KBM-7 (cell line): ENCODE measurements at places on chromosomes 3 and 15.

GRCh38 chr3:140315955-140316354 lies 361.9 kb upstream of the TRIM42 start:
- DNase-seq, result no peak

DNA sequence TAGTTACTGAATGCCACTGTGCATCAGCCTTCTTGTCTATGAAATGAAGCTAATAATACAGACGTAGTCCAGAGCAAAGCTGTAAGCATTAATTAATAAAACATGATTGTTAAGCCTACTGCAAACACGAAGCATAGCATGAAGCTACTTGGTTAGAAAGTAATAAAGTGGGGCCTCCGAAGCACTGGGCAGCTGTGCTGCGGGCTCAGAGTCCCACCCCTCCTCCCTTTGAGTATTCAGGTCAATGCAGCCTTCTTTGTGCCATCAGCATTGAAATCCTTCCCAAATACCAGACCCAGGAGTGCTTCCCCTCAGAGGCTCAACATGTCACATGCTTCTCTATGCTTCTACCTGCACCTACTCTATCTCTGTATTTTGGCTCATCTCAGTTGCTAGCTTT lies 1112.6 kb downstream of the IGSF11 start:
- DNase-seq, result no peak

GRCh38 chr3:13093687-13094086 lies 20.5 kb upstream of the IQSEC1 start:
- no peak for DNase-seq

- DNase-seq, result no peak
Observed at GRCh38 chr3:106124818-106125217, 256.0 kb upstream of the CBLB start.

DNA sequence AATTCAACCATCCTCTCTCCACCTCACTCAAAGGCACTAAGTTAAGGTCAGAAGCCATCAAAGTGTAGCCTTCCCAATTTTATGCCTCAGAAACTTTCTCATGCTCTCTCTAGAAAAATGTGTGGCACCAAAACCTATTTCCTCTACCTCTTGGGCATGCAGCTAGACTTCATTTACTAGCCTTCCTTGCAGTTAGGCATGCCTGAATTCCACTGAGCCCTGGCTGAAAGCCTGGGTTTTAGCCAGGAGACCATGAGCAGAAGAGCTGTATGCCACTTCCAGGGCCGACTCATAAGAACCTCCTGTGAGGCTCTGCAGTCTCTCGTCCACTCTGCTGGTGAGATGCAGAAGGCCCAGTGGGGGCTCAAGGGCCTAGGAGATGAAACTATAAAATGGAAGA lies 145.0 kb downstream of the MYLK start:
- DNase-seq, result no peak

DNA sequence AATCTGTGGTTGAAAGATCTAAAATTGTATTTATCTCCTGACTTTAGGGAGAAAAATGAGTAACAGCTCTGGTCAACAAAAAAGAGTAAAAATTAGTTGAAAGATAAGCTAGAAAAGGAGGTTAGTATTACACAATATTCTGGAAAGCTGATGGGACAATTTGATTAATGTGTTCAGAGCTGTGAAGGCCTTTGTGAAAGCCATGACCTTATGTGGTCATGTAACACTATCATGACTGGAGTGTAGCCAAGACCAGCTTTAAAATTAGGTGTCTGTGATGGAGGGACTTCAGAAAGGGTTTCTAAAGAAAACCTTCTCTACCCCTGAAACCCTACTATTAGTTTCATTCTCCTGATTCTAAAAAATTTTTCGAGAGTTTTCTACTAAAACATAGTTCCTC lies 127.2 kb downstream of the NFKBIZ start:
- DNase-seq, result no peak

- DNase-seq, result no peak
Observed at GRCh38 chr3:12556314-12556689, 585 bp upstream of the MKRN2 start.

GRCh38 chr15:59691194-59691805 lies 2.2 kb upstream of the BNIP2 start:
- peak; percentile 71 for DNase-seq

GRCh38 chr3:124881976-124882697 lies 5.0 kb downstream of the ITGB5 start:
- no peak for DNase-seq

- no peak for DNase-seq
Observed at GRCh38 chr3:137998121-137999042, 11.6 kb upstream of the CLDN18 start.

DNA sequence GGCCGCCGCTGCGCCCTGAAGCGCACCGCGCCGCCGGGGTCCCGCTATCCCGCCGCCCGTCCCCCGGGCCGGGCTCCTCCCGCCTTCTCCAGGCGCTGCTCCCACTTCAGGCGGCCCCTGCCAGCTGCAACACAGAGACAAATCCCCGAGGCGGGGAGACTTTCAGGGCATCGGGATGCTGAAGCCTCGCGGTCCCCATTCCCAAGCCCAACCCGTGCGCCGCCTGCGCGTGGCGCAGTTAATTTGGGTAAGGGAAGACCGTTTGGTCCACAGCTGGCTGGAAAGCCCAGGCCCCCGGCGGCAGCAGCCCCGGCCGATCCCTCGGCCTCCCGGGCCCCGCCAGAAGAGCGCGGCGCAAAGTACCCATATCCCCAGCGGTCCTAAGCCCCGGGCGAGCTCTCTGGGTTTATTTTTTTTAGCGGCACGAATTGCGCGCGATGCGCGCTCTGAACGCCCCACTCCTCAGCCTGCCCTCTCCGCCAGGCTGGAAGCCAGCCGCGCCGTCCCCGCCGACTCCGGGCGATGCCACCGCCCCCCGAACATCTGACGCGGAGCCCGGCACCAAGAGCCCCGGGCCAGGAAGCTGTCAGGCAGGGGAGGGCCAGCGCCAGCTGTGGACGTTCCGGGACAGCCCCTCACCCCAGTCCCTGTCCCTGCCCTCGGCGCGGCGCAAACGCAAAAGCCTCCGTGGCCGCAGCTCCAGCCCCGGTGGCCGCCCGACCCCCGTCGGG lies 517 bp downstream of the FBN1 start:
- DNase-seq, result no peak

- no peak for DNase-seq
Observed at GRCh38 chr15:100210338-100210737, 131.4 kb downstream of the ADAMTS17 start.

DNA sequence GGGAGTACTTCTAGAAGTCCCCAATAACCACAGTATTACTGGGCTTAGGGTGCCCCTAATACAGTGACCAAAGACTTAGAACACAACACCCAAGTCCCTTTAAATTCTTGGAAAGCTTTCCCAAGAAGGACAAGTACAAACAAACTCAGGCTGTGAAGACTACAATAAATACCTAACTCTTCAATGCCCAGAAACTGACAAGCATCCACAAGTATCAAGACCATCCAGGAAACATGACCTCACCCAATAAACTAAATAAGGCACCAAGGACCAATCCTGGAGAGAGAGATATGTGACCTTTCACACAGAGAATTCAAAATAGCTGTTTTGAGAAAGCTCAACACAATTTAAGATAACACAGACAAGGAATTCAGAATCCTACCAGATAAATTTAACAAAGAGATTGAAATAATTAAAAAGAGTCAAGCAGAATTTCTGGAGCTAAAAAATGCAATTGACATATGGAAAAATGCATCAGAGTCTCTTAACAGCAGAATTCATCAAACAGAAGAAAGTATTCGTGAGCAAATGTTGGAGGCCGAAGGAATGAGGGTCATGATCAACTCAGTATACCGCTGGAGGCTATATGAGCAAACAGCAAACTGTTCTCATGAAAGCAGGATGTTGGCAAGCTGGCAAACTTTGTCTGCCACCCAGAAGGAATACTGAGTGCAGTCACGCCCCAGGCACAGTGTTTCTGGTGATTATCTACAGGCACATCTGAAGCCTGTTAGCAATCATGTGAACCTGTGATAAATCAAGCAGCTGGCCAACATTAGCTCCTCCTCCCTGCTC lies 87.0 kb upstream of the NECTIN3 start:
- no peak for DNase-seq

DNA sequence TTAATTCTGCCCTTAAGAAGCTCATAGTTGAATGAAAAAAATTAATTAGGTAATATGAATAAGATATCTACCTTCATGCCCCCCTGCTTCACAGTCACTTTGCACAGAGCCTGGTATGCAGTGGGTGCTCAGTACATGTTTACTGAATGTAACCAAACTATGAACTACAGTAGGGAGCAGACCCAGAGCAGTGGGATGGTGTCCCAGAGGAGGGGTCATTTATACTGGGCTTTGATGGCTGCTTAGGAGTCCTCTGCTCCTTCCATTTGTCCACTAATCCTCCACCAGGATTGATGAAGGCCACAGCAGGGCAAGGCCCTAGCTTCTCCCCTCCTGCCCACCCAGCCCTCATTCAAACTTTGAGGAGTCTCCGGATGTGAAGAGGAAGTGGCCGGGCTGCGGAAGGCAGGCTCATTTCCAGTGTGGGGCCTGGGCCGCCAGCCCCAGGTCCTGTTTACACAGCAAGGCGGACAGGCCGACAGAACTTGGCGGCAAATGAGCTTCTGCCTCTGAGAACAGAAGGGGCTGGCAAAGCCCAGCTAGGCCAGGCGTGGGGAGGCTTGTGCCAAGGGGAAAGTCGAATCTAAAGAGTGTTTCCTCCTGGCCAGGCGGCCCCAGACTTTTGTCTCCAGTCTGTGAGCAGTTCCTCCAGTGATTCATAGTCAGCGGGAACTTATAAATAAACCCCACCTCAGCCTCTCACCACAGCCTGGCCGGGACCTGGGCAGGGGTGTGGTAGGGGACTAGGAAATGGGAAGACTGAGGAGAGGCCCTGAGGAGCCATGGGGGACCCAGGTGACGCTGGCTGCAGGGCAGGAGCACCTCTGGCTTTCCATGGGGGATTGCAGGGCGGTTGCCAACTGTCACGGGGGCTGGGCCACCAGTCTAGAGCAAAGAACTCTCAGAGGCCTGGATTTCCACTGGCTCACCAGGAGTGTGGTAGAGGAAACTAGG lies 51.6 kb upstream of the LCTL start:
- DNase-seq, result peak; percentile 96

DNA sequence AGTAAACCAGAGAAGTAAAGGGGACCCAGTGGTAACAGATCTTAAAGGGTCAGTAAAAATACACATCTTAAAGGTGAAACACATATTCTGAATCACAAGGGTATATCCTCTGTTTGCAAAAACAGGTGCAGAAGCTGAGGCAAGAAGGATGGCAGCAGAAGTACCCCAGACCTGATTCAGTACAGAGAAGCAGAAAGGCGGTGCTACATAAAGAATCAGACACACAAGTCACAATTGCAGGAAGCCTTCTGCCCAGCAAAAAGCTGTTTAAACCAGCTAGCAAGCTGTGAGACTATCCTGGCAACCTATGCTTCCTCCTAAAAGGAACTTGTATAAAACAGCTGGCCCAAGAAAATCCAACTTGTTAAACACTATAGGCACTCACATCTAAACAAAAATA lies 49.4 kb downstream of the ZNF280D start:
- DNase-seq, result no peak

DNA sequence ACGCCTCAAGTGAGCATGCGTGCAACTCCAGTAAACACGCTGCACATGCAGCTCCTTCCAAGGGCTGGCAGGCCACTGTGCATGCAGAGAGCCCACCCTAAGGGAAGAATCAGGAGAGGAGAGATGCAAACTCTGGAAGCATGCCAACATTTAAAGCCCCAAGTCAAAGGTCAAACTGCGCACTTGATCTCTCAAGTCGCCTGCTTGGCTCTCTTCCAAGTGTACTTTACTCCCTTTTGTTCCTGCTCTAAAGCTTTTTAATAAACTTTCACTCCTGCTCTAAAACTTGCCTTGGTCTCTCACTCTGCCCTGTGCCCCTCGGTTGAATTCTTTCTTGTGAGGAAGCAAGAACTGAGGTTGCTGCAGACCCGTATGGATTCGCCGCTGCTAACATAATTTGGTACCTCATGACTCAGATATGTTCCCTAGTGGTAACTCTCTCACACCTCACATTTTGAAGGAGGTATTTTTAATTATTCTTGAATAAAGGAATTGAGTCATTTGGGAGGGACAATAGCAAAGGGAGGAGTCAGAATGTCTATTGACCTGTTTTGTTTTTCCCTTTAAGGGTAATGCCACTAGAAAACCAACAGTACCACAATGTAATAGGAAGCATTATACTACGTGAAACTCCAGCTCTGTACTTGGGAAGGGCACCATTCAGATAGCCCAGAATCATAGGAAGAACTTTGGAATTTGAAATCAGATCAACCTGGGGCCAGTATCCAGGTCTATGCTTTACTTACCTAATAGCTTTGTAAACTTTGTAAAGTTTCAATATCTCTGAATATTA lies 19.6 kb upstream of the DGKG start:
- no peak for DNase-seq

DNA sequence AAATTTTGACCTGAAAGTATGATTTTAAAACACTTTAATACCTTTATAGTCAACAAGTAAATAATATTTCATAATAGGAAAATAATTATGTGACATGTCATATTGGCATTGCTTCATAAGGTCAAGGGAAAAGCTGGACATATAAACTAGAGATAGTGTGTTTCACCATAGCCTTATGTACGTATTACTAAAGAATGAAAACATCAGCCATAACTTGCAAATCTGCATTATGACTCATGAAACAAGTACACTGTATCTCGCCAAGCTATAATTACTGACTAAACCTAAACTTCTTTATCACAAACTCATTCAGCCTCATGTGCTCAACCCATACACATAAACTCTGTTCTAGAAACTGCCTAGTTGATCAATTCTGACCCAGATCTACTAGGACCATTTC lies 950.1 kb downstream of the FHIT start:
- DNase-seq, result no peak

DNA sequence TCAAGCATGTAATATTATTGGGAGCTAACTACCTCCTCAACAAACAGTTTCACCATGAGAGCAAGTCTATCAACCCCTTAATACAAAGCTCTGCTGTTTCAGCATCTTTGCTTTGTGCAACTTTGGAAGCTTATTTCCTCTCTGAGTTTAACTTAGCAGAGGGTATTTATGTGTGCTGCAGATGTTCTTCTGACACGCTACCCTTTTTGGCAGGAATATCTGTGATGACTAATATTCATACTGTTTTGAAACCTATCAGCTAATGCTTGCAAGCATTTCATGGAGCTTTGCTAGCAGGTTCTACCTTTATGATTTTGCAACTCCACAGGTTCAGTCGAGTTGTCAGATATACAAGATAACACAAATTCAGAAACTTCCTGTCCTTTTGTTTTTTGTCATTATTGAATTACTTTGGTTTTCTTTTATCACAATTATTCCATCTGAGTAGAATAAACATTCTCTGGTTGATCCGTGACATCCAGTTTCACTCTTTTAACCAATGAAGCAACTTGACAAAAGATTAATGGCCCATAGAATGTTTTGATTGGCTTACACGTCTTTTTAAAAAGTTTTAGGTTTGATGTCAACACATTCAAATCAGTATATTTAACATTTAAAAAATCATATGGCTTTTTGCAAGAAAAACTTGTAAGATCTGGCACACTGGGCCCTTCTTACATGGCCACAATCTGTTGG lies 1.7 kb upstream of the SLC9A9 start:
- no peak for DNase-seq

DNA sequence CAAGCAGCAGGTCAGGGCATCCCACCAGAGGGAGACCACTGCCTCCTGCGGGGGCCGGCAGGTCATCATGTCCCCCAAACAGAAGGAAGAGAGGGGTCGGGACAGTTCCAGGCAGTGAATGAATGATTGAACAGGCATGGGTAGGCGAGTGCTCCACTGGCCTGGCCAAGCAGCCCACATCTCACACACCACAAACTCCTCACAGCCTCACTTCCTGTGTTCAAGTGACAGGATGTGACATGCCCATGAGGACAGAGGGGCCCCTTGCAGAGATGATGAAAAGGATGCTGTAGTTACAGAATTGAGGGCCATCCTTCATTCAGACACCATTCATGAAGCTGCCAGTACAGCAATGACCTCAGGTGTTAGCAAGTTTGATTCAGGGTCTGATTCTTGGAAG lies 3.7 kb downstream of the IQSEC1 start:
- DNase-seq, result peak; percentile 54
